ENCODE measurements at places on chromosomes 5 and 9.

- DNase-seq: no peak
Measured at GRCh38 chr9:124457079-124457886, 7.0 kb downstream of the ADGRD2 start.

- DNase-seq: no peak
Measured at GRCh38 chr9:129643706-129644105, 1.8 kb upstream of the ASB6 start.

DNA sequence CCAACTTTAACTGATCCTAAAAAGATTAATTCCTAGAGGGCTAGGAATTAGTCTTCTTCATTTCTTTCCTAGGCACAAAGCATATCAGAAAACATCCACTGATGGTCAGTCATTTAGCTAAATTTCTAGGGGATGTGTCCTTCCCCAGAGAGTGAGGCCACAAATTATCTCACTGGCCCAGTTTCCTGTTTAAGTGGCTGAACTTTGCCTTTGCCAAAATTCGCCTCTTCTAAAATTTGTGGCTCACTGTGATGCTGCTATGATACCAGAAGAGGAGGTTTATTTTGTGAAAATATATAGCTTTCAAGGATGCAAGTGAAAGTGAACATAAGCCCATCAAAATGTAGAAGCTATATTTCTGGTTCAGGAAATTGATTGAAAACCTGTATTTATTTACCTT is 98.1 kb upstream of the FER start:
- no peak for DNase-seq

DNA sequence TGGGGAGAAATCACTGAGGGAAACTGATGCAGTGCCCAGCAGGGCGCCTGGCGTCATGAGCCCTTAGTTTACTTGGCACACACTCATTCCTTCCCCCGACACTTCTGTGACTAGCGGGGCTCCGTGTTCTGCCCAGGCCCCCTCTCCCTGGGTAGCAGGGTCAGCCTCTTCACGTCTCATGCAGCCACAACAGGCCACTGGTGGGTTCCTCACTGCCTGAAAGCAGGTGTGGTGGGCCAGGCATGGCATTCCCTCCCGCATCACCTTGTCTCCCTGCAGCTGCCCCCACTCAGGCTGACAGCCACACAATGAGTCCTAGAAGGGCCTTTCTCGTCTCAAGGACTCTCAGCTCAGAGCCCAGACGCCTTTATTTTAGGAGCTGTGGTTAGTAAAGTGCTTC is 51.1 kb upstream of the CPLX2 start:
- DNase-seq: no peak

GRCh38 chr9:76585487-76586389 is 126.8 kb downstream of the GCNT1 start:
- no peak for DNase-seq

DNA sequence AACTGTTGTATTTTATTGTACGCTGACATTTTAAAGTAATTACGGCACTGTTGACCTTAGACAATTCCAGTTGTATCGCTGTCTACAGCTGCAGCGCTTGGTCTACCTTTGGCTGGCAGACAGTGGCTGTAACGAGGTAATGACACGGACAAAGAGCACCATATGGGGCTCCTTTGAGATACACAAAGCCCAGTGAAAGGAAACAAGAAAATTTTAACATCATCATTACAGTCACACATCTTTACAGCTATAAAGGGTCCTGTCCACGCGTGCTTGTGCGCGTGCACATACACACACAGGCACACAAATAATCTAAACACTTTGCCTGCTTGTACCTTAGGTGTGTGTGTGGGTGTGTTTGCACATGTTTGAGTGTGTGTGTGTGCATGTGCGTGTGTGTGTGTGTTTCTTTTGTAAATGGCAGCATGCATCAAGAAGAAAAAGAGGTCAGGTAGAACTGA is 946.0 kb downstream of the NR2F1-AS1 start:
- no peak for DNase-seq

DNA sequence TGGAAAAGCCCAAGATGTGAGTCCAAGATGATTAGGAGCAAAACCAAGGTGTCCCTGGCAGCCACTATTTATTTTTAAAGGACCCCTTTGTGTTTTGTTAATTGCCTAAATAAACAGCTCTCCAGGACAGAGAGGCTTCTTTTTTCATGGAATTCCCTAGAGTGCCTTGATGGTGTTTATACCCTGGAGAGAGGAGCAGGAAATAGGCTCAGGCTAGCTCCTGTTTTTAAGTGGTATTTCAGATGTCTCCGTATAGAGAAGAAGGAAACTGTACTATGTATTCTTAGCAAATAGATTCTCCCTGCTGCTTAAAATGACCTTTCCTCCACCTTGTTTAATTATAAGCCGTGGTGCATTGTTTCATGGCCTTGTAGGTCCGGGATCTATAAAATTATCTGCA is 292.4 kb downstream of the CD180 start:
- DNase-seq: no peak

Measured in activated T-cell treated with anti-CD3 and anti-CD28 coated beads, Interleukin-2, amount 50 U/mL, for 24 hours (primary cell).